ENCODE measurements at places on chromosomes 7 and 10.
A peak's percentile ranks its signal among the peaks of the same experiment; 100 is the strongest.

DNA sequence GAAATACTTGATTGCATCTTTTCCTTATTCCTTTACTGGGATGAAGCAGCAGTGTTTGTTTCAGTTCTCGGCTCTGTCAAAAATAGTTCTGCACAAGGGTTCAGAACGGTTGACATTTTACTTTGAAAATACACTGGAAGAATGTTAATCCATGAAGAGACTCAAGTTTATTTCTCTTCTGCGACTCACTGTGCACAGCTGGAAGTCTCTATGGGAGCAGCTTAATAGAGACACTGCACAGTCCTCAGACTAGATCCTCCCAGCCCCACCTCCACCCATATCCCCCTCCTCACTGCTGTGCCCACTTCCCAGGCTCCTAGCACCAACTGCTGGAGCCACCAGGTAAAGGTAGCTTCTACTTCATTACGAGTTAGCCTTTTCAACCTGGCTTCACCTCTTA lies 517.8 kb downstream of the GRID1 start:
- no peak for DNase-seq

DNA sequence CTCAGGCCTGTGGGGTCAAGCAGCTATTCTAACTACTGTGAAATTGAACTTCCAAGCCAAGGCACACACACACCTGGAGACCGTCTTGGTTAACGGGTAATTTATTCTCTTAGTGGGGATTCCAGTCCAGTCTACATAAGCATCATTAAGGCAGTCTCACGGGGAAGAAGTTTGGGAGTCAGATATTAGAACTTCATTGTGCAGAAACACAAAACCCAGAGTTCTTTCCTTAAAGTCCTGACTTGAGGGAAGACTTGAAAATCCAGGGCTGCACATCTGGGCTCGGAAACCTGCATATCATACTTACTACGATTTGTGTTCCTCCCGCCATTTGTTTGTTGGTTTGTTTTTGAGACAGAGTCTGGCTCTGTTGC lies 112.0 kb downstream of the PTPRN2 start:
- no peak for DNase-seq

DNA sequence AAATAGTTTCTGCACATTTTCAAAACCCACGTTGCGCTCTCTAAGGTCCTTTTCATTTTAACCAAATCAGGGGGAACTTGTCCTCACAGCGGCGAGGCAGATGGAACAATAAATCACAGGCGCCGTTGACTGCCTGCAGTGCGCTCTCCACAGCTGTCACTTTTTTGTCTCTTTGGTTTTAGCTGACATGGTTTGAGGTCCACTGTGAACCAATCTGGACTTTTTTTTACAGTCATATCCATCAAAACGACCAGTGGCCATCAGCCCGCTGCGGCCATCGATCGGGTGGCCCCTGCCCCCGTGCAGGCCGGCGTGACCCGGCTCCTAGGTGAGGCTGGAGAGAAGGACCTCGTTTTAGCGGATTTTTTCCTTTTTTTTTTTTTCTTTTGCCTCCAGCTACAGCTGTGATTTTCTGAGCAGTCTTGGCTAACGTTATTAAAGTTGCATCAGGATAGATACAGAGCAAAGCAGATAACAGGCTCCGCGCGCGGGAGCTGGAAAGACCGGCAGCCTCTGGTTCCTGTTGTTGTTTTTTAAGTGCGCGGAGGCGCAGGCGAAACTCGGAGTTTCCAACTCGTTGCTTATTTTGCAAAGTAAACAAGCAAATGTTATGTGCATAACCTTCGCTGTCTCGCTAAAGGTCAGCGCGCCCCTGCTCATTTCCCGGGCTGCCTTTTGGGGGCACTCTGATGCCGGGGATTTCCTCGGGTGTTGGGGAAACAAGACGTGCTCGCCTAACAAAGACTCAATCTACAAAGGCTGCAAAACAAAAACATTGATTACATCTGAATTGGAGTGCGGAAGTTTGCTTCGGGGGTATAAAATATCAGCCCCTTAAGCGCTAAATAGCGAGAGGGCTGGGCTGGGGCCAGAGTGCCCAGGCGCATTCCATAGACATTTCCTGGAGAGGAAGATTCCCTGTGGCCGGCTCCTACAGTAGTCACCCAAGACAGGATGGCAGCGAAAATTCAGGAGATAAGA lies 414.8 kb upstream of the MKI67 start:
- DNase-seq: no peak

- no peak for DNase-seq
Measured at GRCh38 chr7:30849565-30849964, 62.1 kb upstream of the AQP1 start.

GRCh38 chr7:137395420-137395819 lies 51.9 kb upstream of the PTN start:
- DNase-seq: no peak

DNA sequence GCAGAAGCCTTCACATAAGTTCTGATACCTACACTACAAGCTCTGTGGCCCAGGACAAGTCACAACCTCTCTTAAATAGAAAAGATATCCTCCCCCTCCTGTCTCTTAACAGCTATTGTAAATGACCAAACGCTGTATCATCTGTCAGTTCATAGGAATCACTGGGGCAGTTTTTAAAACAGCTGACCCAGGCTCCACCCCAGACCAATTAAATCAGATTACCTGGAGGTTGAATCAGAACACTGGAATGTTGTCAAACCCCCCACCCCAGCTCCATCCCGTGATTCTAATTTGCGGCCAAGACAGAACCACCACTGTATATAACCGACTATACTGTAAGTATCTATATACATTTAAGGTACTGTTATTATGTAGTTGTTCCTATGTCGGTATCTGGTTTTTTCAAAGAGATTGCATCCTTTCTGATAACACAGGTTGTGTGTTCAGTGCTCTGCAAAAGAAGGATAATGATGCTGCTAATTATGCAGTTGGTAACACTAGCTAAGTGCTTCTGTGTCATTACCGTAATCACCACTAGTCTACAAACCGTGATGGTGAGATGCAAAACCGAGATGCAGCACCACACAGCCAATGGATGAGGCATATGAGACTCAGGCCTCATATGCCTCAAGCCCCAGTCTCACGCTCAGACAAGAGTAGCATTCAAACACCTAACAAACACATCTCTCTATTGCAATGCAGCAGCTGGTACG lies 47.4 kb downstream of the TNS3 start:
- peak; percentile 96 for DNase-seq

- no peak for DNase-seq
Measured at GRCh38 chr10:104297697-104298660, 29.0 kb downstream of the GSTO2 start.

DNA sequence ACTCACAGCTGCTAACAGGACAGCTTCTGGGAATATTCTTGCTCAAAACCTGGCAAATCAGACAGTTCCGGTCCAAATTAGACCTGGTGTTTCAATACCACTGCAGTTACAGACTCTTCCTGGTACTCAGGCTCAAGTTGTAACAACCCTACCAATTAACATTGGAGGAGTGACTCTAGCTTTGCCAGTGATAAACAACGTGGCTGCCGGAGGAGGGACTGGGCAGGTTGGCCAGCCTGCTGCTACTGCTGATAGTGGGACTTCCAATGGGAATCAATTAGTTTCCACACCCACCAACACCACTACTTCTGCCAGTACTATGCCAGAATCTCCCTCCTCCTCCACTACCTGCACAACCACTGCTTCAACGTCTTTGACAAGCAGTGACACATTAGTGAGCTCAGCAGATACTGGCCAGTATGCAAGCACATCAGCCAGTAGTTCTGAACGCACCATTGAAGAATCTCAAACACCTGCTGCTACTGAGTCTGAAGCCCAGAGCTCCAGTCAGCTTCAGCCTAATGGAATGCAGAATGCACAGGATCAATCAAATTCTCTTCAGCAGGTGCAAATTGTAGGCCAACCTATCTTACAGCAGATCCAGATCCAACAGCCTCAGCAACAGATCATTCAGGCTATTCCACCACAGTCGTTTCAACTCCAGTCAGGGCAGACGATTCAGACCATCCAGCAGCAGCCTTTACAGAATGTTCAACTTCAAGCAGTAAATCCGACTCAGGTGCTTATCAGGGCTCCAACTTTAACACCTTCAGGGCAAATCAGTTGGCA lies 2.1 kb downstream of the SP4 start:
- DNase-seq: no peak

- no peak for DNase-seq
Measured at GRCh38 chr7:1948887-1949680, 279.0 kb downstream of the ELFN1 start.

DNA sequence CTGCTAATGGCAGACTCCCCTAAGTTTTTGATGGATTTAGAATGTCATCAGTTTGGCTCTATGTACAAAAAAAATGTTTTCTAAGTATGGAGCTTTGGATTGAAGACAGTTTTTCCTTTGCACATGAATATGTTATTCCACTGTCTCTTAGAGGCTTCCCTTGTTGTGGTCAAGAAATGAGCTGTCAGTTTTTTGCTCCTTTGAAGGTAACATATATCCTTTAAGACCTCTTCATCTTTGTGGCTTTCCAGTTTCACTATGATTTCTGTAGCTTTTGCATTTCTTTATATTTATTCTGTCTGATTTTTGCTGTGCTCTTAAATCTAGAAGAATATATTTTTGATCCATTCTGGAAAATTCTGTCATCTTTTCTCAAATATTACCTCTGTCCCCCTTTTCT lies 15.8 kb upstream of the ODAD2 start:
- no peak for DNase-seq

DNA sequence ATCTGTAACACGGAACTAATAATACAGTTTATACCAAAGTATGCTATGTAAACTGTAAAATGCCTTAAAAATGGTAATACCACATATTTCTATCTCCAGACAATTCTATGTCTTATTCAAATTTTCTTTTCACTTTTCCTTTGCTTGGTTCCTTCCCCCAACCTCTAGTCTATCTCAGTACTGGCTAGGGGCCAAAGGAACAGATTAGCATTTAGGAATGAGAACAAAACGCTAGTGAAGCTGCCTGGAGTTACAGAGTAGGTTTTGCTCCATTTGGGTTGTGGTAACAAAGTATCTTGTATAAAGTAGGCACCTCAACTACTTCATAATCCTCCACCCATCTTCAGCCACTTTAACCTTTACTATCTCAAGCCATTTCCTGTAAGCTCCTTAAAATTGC lies 94.1 kb downstream of the HBP1 start:
- no peak for DNase-seq

DNA sequence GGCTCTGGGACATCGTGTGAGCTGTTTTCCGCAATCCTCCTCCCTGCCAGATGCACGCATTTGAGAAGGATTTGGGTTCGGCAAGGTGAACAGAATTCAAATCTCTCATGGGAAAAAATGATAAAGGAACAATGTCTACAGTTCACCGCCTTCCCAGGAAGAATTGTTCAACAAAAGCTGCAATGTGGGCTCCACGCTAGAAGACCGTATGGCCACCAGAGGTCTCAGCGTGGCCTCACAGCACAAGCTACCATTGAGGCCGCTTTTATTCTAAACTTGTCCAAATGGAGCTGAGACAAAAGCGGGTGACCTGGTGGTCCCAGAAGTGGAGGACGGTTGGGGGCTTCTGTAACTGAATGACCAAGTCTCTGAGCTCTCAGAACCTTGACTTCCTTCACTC lies 733.1 kb downstream of the PARD3 start:
- no peak for DNase-seq

- no peak for DNase-seq
Measured at GRCh38 chr10:99676895-99677294, 17.6 kb downstream of the ENTPD7 start.

DNA sequence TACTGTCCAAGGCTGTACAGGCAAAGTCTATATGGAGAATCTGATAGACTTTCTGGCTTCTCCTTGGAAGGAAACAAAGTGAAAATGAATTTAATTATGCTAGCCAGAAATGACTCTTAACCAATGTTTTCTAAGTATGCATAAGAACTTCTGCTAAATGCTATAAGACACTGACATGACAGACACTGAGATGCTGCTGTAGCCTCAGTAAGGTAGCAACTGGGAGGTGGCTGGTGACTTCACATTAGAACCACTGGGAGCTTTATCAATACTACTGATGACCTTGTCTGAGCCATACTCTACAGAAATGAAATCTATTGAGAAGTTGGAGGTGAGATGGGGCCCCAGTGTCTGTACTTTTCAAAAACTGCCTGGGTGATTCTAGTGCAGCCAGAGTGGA lies 188.6 kb downstream of the ZNF365 start:
- DNase-seq: no peak

- DNase-seq: no peak
Measured at GRCh38 chr10:13922586-13922985, 335.8 kb downstream of the PRPF18 start.

GRCh38 chr7:158315881-158316280 lies 271.7 kb downstream of the PTPRN2 start:
- no peak for DNase-seq

DNA sequence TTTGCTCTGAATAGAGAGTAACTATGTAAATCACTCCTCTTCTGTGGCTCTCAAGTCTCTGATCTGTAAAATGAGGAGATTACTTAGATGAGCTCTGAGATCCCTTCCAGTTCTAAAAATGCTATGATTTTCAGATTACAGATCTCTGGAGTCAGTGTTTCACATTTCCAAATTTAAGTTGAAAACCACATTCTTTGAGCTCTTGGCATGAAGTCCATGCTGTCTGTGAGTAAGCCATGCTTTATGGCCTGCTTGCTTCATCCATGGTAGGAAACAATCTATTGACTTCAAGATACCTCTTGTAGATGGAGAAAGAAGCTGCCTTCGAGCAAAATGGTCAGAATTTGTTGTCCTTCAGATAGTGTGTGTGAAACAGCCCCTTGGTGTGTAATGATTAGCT lies 64.9 kb downstream of the CELF2 start:
- DNase-seq: no peak

GRCh38 chr7:105621617-105622016 lies 40.3 kb upstream of the EFCAB10 start:
- DNase-seq: no peak

- no peak for DNase-seq
Measured at GRCh38 chr10:122293156-122293960, 22.3 kb downstream of the BTBD16 start.

DNA sequence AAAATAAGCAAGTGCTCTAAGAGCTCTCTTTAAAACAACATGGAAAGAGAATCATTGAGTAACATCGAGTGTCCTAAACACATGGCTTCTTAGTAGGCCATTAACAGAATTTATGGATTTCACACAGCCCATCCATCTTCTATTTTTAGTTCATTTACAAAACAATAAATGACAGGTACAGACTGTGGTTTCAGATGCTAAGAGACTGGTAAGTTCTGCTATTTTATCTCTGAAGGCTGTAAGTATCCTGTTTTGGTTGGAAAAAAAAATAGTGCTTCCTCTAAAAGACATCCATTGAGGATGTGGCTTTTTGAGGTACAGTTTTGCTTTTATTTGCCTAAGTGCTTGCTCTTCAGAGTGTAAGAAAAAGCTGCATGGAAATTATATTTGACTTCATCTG lies 27.4 kb upstream of the GNAI1 start:
- DNase-seq: no peak

- DNase-seq: no peak
Measured at GRCh38 chr10:75639736-75640135, 208.3 kb downstream of the LRMDA start.
